ENCODE measurements at places on chromosomes 3 and 15.
A peak's percentile ranks its signal among the peaks of the same experiment; 100 is the strongest.

- DNase-seq, result no peak
Observed at GRCh38 chr3:59364496-59364895, 314.7 kb upstream of the CFAP20DC start.

DNA sequence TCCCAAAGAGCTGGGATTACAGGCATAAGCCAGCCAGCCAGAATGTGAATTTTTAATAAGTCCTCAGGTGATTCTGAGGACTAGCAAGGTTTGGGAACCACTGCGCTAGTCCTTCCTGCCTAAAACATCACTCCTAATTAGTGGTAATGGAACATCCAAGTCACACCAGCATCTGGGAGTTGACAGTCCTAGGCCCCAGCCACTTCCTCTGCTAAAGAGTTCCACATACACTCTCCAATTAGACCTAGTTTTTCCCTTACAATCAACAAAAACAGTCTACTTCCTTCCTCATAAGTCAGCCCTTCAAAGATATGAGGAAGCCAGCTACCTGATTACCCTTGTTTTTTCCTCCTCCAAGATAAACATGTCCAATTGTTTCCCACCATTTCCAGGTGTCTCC lies 78.1 kb downstream of the OXNAD1 start:
- DNase-seq, result no peak

GRCh38 chr3:138423316-138423715 lies 11.1 kb upstream of the ESYT3 start:
- no peak for DNase-seq

GRCh38 chr3:72288955-72289691 lies 504.2 kb upstream of the PROK2 start:
- peak; percentile 83 for DNase-seq

- DNase-seq, result no peak
Observed at GRCh38 chr15:26550880-26551279, 222.0 kb downstream of the GABRB3 start.

- DNase-seq, result no peak
Observed at GRCh38 chr3:172376402-172376801, 71.9 kb downstream of the GHSR start.

DNA sequence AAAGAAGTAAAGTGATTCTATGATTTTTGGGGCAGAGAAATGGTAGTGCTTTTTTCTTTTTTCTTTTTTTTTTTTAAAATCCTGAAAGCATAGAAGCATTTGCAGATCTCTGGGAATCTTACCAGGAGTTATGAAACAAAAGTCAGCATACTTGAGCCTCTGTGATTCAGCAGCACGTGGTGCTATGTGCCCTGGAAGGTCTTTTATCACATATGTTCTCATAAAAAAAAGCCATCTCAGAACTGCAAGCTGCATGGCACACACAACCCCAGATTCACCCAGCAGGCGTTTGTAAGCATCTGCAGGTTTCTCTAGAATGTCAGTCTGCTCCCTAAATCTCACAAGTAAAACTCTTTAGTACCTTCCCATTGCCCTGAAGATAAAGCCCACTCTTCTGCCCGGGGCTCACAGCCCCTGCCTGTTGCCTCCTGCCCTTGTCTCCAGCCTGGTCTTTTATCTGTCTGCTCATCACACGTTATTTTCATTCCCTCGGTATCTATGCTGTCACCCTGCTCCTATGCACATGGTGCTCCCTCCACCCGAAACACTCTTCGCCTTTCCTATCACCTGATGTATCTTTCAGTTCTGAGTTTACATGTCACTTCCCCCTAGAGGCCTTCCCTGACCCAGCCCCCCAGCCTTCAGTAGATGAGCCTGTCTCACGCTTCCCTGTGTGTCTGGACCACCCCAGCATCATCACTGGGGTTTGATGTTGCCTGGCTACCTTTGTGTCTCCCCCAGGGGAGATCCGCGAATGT lies 72.4 kb downstream of the CHDH start:
- peak; percentile 14 for DNase-seq

All from urothelium cell line (cell line).